ENCODE measurements at places on chromosomes 3 and 15. TPM values are rescaled to one million over a fixed set of nuclear protein-coding genes. Genes with fewer than 3 reads are reported as not detected.

GRCh38 chr15:36879568-36880222 lies 220.7 kb downstream of the MEIS2 start:
- peaks cover 7% of the 10 kb centered on the region for H3K4me1 ChIP-seq
- no peaks in the 10 kb centered on the region for H3K36me3 ChIP-seq
- H3K27ac ChIP-seq, result no peak overlapping the region
- no peak overlapping the region for H3K4me3 ChIP-seq
- DNase-seq, result no peak

- no peaks in the 10 kb centered on the region for H3K36me3 ChIP-seq
- H3K27me3 ChIP-seq, result no peaks in the 10 kb centered on the region
- H3K4me1 ChIP-seq, result no peaks in the 10 kb centered on the region
- no peak overlapping the region for H3K27ac ChIP-seq
- H3K4me3 ChIP-seq, result no peak overlapping the region
Observed at GRCh38 chr15:37824717-37825382, 109.6 kb upstream of the TMCO5A start.

DNA sequence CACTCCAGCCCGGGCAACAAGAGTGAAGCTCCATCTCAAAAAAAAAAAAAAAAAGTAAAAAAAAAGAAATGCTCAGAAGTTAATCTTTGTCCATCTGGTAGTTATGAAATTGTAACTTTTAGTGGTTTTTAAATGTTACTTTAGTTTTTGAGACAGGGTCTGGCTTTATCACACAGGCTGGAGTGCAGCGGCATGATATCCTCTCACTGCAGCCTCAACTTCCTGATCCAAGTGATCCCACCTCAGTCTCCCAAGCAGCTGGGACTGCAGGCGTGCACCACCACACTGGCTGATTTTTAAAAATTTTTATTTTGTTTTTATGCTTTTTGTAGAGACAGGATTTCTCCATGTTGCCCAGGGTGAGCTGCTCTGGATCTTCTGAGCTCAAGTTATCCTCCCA lies 1.3 kb downstream of the RNU5B-1 start:
- H3K27ac ChIP-seq, result peak overlapping the region; percentile 94
- no peaks in the 10 kb centered on the region for H3K27me3 ChIP-seq
- no peaks in the 10 kb centered on the region for H3K4me1 ChIP-seq

The CIP2A gene
- total RNA-seq, result 2.7 TPM

GRCh38 chr3:158355623-158356588 lies 215.1 kb upstream of the MLF1 start:
- no peak overlapping the region for H3K27ac ChIP-seq
- H3K36me3 ChIP-seq, result peaks cover 19% of the 10 kb centered on the region
- H3K27me3 ChIP-seq, result no peaks in the 10 kb centered on the region
- H3K4me1 ChIP-seq, result no peaks in the 10 kb centered on the region
- no peak for DNase-seq
- no peak overlapping the region for H3K4me3 ChIP-seq

DNA sequence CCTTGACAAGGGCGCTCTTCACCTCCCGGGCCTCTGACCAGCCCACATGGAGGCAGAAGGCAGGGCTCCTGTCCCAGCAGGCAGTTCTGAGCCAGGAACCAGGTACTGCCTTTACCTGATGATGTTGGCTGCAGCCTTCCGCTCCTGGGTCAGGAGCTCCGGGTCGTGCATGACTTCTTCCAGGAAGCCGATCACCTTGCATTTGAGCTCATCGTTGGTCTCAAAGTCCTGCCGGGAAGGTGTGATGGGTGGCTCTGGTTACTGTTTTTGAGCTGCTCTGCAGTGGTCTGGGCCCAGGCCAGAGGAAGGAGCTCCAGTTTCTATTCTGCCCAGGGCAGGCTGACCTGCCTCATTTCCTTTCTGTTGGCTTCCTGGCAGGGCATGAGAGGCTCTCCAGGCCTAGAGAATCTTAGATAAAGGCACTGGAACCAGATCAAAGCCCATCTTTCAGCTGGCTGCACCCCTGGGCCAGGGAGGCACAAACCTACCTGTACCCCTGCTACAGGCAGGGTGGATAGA lies 53.2 kb upstream of the CTSH start:
- H3K27ac ChIP-seq, result no peak overlapping the region
- no peak overlapping the region for H3K4me3 ChIP-seq
- no peaks in the 10 kb centered on the region for H3K4me1 ChIP-seq
- no peaks in the 10 kb centered on the region for H3K36me3 ChIP-seq
- no peak for DNase-seq

GRCh38 chr15:57559875-57560274 lies 31.8 kb upstream of the MYZAP start:
- H3K4me3 ChIP-seq, result no peak overlapping the region
- H3K36me3 ChIP-seq, result no peaks in the 10 kb centered on the region
- H3K27ac ChIP-seq, result no peak overlapping the region

DNA sequence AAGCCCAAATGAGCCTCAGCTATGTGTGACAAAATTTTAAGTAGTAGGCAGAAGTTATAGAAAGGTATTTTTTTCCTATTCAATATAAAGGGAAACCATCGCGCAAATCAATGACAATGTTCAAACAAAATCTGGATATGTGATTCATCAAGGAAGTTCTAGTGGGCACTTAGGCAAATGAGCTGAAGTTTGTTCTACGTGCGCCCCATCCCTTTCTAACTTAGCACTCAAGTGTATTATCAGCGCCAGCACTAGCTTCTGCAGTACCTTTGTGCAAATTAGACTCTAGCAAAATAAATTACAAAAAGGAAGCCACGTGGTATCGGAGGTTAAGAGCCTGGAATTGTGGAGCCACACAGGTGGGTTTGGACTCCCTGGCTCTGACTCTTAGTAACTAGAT lies 91.1 kb downstream of the TBL1XR1 start:
- H3K27ac ChIP-seq, result no peak overlapping the region
- no peaks in the 10 kb centered on the region for H3K27me3 ChIP-seq
- no peaks in the 10 kb centered on the region for H3K36me3 ChIP-seq

The TFDP2 gene
- 30.0 TPM for total RNA-seq

- no peak for DNase-seq
- H3K27ac ChIP-seq, result no peak overlapping the region
- no peaks in the 10 kb centered on the region for H3K36me3 ChIP-seq
- H3K4me3 ChIP-seq, result no peak overlapping the region
- H3K4me1 ChIP-seq, result no peaks in the 10 kb centered on the region
Observed at GRCh38 chr3:33184863-33185262, 33.7 kb downstream of the SUSD5 start.

The CHRNA7 gene
- total RNA-seq, result 1.3 TPM

The TTC21A gene
- 12.9 TPM for total RNA-seq

The CHL1 gene
- total RNA-seq, result 290 TPM

DNA sequence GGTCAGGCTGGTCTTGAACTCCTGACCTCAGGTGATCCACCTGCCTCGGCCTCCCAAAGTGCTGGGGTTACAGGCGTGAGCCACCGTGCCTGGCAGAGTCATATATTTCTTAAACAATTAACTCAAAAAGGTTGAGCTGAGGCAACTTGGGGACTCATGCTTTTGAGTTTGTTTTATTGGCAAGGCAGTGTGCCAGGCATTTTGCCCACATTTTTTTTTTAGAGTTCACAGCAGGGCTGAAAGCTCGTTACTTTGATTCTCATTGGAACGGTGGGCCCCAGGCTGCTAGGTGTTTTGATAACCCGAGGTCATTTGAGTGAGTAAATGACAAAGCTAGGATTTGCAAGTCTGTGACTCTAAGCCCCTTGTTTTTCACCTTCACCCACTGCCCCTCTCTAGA lies 76.2 kb downstream of the CCK start:
- no peaks in the 10 kb centered on the region for H3K27me3 ChIP-seq
- H3K4me1 ChIP-seq, result peaks cover 4% of the 10 kb centered on the region
- DNase-seq, result no peak
- H3K4me3 ChIP-seq, result no peak overlapping the region

DNA sequence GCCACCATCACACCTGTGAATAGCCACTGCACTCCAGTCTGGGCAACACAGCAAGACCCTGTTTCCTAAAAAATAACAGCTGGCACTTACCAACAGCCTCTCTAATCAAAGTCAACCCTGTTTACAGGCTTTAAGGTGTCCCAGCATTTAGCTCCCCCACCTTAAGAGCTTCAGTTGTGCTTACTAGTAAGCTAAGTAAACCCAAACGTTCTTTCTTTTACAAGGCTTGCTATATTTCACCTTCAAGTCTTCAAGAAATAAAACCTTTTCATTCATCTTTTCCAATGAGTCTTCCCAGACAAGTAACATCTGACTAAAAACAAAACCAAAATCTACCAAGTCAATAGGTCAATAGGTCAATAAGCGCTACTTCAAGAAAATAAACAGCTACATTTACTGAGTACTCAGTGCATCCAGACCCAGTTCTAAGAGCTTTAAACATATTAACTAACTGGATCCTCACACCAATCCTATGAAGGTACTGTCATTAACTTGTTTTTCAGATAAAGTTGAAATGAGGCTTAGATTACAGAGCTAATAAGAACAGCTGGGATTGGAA lies 62.4 kb downstream of the PBRM1 start:
- H3K27ac ChIP-seq, result no peak overlapping the region
- H3K4me3 ChIP-seq, result no peak overlapping the region
- no peak for DNase-seq
- H3K36me3 ChIP-seq, result peaks cover 54% of the 10 kb centered on the region
- no peaks in the 10 kb centered on the region for H3K27me3 ChIP-seq

DNA sequence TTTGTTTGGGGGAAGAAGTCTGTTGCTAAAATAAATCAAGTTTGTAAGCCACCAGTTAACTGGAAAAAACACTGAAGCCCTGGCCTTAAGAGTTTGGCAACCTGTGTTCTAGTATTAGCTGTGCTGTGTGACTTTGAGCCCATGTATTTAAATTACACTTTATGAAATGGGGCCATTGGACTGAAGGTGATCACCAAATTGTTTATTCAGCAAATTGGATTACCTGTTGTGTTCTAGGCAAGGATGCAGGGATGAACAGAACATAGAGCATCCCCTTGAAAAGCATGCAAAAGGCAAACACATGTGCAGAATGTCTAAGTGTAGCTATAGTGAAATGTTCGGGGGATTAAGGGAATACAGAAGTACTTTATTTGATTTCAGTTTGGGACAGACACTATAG lies 54.6 kb downstream of the TMOD3 start:
- no peak for DNase-seq
- no peak overlapping the region for H3K27ac ChIP-seq
- H3K36me3 ChIP-seq, result no peaks in the 10 kb centered on the region
- no peak overlapping the region for H3K4me3 ChIP-seq
- no peaks in the 10 kb centered on the region for H3K4me1 ChIP-seq
- no peaks in the 10 kb centered on the region for H3K27me3 ChIP-seq

- no peaks in the 10 kb centered on the region for H3K4me1 ChIP-seq
- no peak overlapping the region for H3K27ac ChIP-seq
- H3K36me3 ChIP-seq, result no peaks in the 10 kb centered on the region
Observed at GRCh38 chr3:165464736-165465135, 268.6 kb upstream of the SLITRK3 start.

DNA sequence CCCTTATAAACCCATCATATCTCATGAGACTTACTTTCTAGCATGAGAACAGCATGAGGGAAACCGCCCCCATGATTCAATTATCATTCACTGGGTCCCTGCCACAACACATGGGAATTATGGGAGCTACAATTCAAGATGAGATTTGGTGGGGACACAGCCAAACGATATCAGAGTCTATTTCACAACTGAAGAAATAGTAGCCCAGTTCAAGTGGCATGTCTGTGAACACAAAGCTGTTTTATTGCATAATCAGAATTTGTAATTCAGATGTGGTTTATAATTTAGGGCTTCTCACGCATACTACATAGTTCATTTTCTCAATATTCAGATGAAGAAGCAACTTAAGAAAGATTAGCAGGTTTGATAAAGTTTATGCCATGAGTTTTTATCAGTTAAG lies 1188.0 kb upstream of the ALCAM start:
- H3K4me3 ChIP-seq, result no peak overlapping the region
- H3K4me1 ChIP-seq, result no peaks in the 10 kb centered on the region
- H3K36me3 ChIP-seq, result no peaks in the 10 kb centered on the region
- no peak for DNase-seq
- H3K27me3 ChIP-seq, result no peaks in the 10 kb centered on the region

The DAZL gene
- total RNA-seq, result not detected

- peaks cover 35% of the 10 kb centered on the region for H3K4me1 ChIP-seq
- DNase-seq, result no peak
- no peak overlapping the region for H3K4me3 ChIP-seq
Observed at GRCh38 chr3:30311781-30312180, 294.6 kb upstream of the TGFBR2 start.

DNA sequence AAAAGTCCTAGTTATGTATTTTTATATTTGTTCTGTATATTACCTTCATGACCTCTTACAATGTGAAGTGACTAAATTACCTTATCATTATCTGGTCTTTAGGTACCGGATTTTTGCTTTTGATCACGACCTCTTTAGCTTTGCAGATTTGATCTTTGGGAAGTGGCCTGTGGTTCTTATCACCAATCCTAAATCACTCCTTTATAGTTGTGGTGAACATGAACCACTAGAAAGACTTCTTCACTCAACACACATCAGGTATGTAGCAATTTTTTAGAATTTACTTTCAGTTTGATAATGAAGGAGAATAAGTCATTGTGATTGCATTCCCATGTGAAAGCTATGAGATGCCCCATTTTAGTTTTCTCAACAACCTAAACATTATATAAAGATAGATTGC lies 18.3 kb downstream of the TMEM62 start:
- no peaks in the 10 kb centered on the region for H3K27me3 ChIP-seq
- no peak overlapping the region for H3K4me3 ChIP-seq
- H3K4me1 ChIP-seq, result no peaks in the 10 kb centered on the region
- DNase-seq, result no peak
- H3K36me3 ChIP-seq, result peaks cover 10% of the 10 kb centered on the region
- H3K27ac ChIP-seq, result no peak overlapping the region

The CLDN16 gene
- total RNA-seq, result 0.44 TPM

GRCh38 chr3:151483961-151484520 lies 23.2 kb upstream of the IGSF10 start:
- DNase-seq, result no peak
- no peaks in the 10 kb centered on the region for H3K4me1 ChIP-seq
- no peaks in the 10 kb centered on the region for H3K27me3 ChIP-seq
- no peaks in the 10 kb centered on the region for H3K36me3 ChIP-seq
- no peak overlapping the region for H3K4me3 ChIP-seq

- DNase-seq, result no peak
- H3K27ac ChIP-seq, result no peak overlapping the region
- no peak overlapping the region for H3K4me3 ChIP-seq
- H3K36me3 ChIP-seq, result no peaks in the 10 kb centered on the region
- H3K4me1 ChIP-seq, result no peaks in the 10 kb centered on the region
Observed at GRCh38 chr15:97944724-97945123, 15.8 kb upstream of the ARRDC4 start.

GRCh38 chr3:183085634-183086390 lies 13.5 kb downstream of the MCCC1 start:
- no peaks in the 10 kb centered on the region for H3K4me1 ChIP-seq
- no peaks in the 10 kb centered on the region for H3K27me3 ChIP-seq
- H3K27ac ChIP-seq, result no peak overlapping the region
- no peak overlapping the region for H3K4me3 ChIP-seq
- no peaks in the 10 kb centered on the region for H3K36me3 ChIP-seq

The CEP97 gene
- 20.8 TPM for total RNA-seq

- no peak overlapping the region for H3K27ac ChIP-seq
- no peak for DNase-seq
- H3K4me3 ChIP-seq, result no peak overlapping the region
- H3K4me1 ChIP-seq, result no peaks in the 10 kb centered on the region
Observed at GRCh38 chr15:38530113-38530512, 34.5 kb downstream of the RASGRP1 start.

GRCh38 chr3:16369276-16369675 lies 104.3 kb downstream of the OXNAD1 start:
- H3K4me1 ChIP-seq, result peaks cover 25% of the 10 kb centered on the region
- peak overlapping the region; percentile 80 for H3K27ac ChIP-seq
- no peak for DNase-seq
- peaks cover 14% of the 10 kb centered on the region for H3K36me3 ChIP-seq
- H3K27me3 ChIP-seq, result no peaks in the 10 kb centered on the region

The IFRD2 gene
- total RNA-seq, result 129 TPM

The KLF13 gene
- total RNA-seq, result 61.2 TPM

The ACOX2 gene
- total RNA-seq, result 43.1 TPM

GRCh38 chr3:78736863-78737262 lies 1030.9 kb downstream of the ROBO1 start:
- no peak overlapping the region for H3K27ac ChIP-seq
- no peaks in the 10 kb centered on the region for H3K27me3 ChIP-seq
- H3K4me3 ChIP-seq, result no peak overlapping the region
- DNase-seq, result no peak
- H3K4me1 ChIP-seq, result no peaks in the 10 kb centered on the region

Data from tibial nerve (tissue), 4 donors.